ENCODE measurements at places on chromosomes 5 and 9.

GRCh38 chr5:55063899-55064298 lies 38.5 kb upstream of the GZMA start:
- H3K4me1 ChIP-seq = peaks cover 75% of the 10 kb centered on the region
- no peak for DNase-seq
- no peak overlapping the region for H3K4me3 ChIP-seq
- peaks cover 42% of the 10 kb centered on the region for H3K36me3 ChIP-seq

GRCh38 chr5:10577371-10578292 lies 13.8 kb downstream of the ANKRD33B start:
- no peak overlapping the region for H3K4me3 ChIP-seq
- peaks cover 39% of the 10 kb centered on the region for H3K4me1 ChIP-seq
- no peak for DNase-seq
- peaks cover 3% of the 10 kb centered on the region for H3K36me3 ChIP-seq

GRCh38 chr5:83549674-83550073 lies 78.1 kb downstream of the VCAN start:
- peaks cover 10% of the 10 kb centered on the region for H3K27me3 ChIP-seq
- DNase-seq = no peak
- no peak overlapping the region for H3K4me3 ChIP-seq
- no peak overlapping the region for H3K27ac ChIP-seq
- no peaks in the 10 kb centered on the region for H3K36me3 ChIP-seq

- no peak overlapping the region for H3K4me3 ChIP-seq
- H3K4me1 ChIP-seq = peaks cover 2% of the 10 kb centered on the region
- no peaks in the 10 kb centered on the region for H3K27me3 ChIP-seq
Observed at GRCh38 chr5:109964136-109964535, 274.4 kb downstream of the MAN2A1 start.

DNA sequence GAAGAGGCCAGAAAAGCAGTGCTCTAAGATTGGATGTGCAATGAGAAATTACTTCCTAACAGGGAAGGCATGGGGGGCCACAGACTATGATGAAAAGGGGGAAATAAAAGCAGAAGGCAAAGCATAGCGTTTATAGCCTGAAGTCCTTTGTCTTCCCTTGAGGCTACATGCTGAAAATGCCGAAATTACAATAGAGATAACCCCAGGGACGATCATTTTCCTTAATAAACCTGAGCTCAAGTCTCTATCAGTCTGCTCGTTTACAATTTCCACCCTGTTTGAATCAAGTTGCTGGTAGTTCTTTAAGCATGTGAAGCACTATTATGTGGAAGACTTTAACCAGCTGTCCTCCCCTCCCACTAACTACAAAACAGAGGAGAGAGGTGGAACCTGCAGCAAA lies 60.4 kb downstream of the FREM1 start:
- no peaks in the 10 kb centered on the region for H3K4me1 ChIP-seq
- peaks cover 3% of the 10 kb centered on the region for H3K27me3 ChIP-seq
- no peak overlapping the region for H3K27ac ChIP-seq
- no peaks in the 10 kb centered on the region for H3K36me3 ChIP-seq
- DNase-seq = no peak
- H3K4me3 ChIP-seq = no peak overlapping the region

- H3K4me3 ChIP-seq = no peak overlapping the region
- H3K27ac ChIP-seq = no peak overlapping the region
- no peak for DNase-seq
- no peaks in the 10 kb centered on the region for H3K36me3 ChIP-seq
- no peaks in the 10 kb centered on the region for H3K27me3 ChIP-seq
Observed at GRCh38 chr5:97529354-97529985, 346.4 kb upstream of the RIOK2 start.

GRCh38 chr9:107260437-107261081 lies 22.5 kb upstream of the RAD23B start:
- H3K27me3 ChIP-seq = peaks cover 23% of the 10 kb centered on the region
- H3K36me3 ChIP-seq = no peaks in the 10 kb centered on the region
- no peak for DNase-seq
- no peak overlapping the region for H3K4me3 ChIP-seq

GRCh38 chr5:170439223-170439943 lies 50.2 kb upstream of the KCNMB1 start:
- DNase-seq = peak; percentile 18
- H3K4me1 ChIP-seq = no peaks in the 10 kb centered on the region
- H3K27me3 ChIP-seq = no peaks in the 10 kb centered on the region
- no peak overlapping the region for H3K4me3 ChIP-seq

DNA sequence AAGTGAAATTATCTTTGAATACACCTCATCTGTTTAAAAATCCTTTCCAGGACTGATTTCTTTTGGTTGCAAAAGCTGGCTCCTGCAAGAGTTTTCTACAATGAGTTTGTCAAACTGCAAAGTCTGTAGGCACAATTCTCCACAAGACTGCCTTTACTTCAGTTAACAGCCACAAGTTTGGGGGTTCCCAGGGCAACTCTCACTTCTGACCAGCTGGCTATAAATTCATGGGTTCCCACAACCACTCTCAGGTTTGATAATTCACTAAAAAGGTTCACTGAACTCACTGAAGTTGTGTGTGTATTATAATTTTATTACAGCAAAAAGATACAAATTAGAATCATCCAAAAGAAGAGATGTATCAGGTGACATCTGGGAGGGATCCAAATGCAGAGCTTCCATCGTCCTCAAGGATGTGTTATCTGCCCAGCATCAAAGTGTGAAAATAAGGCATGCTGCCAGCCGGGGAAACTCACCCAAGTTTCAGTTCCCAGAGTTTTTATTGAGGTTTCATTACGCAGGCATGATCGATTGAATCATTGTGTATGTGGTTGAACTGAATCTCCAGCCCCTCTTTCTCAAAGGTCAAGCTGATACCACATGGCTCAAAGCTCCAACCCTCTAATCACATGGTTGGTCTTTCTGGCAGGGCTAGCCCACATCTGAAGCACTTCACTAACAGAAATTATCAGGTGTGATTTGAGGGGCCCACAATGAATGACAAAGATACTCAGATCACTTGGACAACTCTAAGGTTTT lies 19.0 kb upstream of the PSIP1 start:
- H3K4me1 ChIP-seq = peaks cover 11% of the 10 kb centered on the region
- no peak overlapping the region for H3K4me3 ChIP-seq
- H3K36me3 ChIP-seq = no peaks in the 10 kb centered on the region
- H3K27ac ChIP-seq = no peak overlapping the region
- DNase-seq = no peak

- H3K4me3 ChIP-seq = no peak overlapping the region
- no peaks in the 10 kb centered on the region for H3K4me1 ChIP-seq
- no peak overlapping the region for H3K27ac ChIP-seq
- no peaks in the 10 kb centered on the region for H3K27me3 ChIP-seq
Observed at GRCh38 chr9:119251936-119252335, 117.3 kb downstream of the BRINP1 start.

GRCh38 chr5:37626266-37626665 lies 213.6 kb downstream of the GDNF start:
- no peak overlapping the region for H3K27ac ChIP-seq
- DNase-seq = no peak
- no peaks in the 10 kb centered on the region for H3K4me1 ChIP-seq
- H3K4me3 ChIP-seq = no peak overlapping the region
- no peaks in the 10 kb centered on the region for H3K27me3 ChIP-seq
- H3K36me3 ChIP-seq = peaks cover 38% of the 10 kb centered on the region

GRCh38 chr9:99057665-99058625 lies 47.0 kb upstream of the TGFBR1 start:
- H3K4me3 ChIP-seq = peak overlapping the region; percentile 73
- peak; percentile 97 for DNase-seq
- peaks cover 28% of the 10 kb centered on the region for H3K36me3 ChIP-seq
- H3K4me1 ChIP-seq = peaks cover 73% of the 10 kb centered on the region
- peak overlapping the region; percentile 92 for H3K27ac ChIP-seq

GRCh38 chr9:137516144-137516917 lies 33.9 kb downstream of the PNPLA7 start:
- no peak overlapping the region for H3K27ac ChIP-seq
- no peaks in the 10 kb centered on the region for H3K27me3 ChIP-seq
- H3K4me1 ChIP-seq = peaks cover 4% of the 10 kb centered on the region
- no peak overlapping the region for H3K4me3 ChIP-seq

DNA sequence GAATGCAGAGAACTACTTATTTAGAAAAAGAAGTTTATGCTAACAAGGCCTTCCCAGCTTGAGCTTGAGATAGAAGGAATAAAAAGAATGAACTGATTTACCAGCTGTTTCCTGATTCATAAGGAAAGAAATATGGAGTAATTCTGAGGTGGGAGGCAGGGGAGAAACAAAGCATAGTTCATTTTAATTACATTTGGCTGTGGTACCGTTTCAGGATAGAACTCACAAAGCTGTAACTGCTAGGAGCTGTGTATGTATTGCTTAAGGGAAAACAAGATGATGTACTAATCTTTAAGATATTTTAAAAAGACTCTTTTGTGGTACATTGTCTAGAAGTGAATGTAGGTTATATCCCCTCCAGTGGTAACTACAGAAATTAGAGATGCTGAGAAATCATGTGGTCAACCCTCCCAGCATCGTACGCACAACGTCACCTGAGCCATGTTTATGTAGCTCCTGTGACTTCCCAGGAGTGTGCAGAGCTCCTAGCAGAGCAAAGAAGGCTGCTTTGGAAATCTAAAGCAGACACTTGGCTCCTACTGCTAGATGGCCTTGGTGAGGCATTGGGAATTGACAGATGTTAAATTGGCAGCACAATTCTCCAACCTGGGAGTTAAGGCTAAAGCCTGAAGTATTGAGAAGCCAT lies 208.3 kb upstream of the VLDLR start:
- no peaks in the 10 kb centered on the region for H3K4me1 ChIP-seq
- no peak for DNase-seq
- no peaks in the 10 kb centered on the region for H3K36me3 ChIP-seq
- no peak overlapping the region for H3K27ac ChIP-seq
- H3K4me3 ChIP-seq = no peak overlapping the region

GRCh38 chr5:158305861-158306260 lies 446.9 kb upstream of the CLINT1 start:
- H3K27me3 ChIP-seq = no peaks in the 10 kb centered on the region
- no peak overlapping the region for H3K4me3 ChIP-seq
- DNase-seq = no peak
- H3K4me1 ChIP-seq = no peaks in the 10 kb centered on the region
- H3K27ac ChIP-seq = no peak overlapping the region

DNA sequence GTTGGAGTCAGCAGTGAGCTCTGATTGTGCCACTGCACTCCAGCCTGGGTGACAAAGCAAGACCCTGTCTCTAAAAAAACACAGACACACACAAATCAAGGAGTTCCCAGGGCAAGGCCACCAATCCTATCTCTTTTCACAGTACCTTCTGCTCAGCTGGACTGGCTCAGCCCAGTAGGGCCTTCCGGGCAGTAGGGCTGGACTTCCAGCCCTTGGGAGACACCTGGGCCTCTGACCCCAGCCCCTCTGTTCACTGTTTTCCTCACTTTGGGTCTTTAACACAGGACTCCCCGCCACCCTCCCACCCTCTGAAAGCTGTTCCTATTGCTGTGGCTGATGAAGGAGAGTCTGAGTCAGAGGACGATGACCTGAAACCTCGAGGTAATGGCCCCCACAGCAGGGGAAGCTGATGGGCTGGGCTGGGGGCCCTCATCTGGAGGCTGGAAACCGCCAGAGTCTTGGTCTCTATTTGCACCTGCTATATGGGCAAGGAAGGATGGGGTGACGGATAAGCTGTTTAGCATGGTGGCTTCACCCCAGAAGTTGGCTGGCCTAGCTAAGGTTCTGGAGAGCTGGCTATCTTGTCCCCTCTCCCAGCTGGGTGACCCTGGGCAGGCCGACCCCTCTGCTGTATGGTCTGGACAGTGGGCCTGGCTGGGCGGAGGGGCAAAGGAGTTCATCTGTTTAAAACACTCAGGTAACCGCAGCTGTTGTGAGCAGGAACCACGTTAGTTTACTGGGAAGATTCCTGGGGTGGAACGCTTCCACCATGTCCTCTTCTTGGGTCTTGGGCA lies 25.6 kb downstream of the USP20 start:
- peak; percentile 81 for DNase-seq
- H3K4me3 ChIP-seq = peak overlapping the region; percentile 18
- peaks cover 74% of the 10 kb centered on the region for H3K36me3 ChIP-seq
- peaks cover 90% of the 10 kb centered on the region for H3K4me1 ChIP-seq
- peak overlapping the region; percentile 92 for H3K27ac ChIP-seq
